Tibial nerve (tissue), 4 donors: ENCODE measurements at places on chromosomes 13 and 19. TPM values are rescaled to one million over a fixed set of nuclear protein-coding genes. Genes with fewer than 3 reads are reported as not detected.

- H3K4me3 ChIP-seq: no peak overlapping the region
- no peak for DNase-seq
- H3K27ac ChIP-seq: no peak overlapping the region
- H3K4me1 ChIP-seq: peaks cover 6% of the 10 kb centered on the region
Measured at GRCh38 chr13:20161275-20161950, 561 bp upstream of the GJA3 start.

DNA sequence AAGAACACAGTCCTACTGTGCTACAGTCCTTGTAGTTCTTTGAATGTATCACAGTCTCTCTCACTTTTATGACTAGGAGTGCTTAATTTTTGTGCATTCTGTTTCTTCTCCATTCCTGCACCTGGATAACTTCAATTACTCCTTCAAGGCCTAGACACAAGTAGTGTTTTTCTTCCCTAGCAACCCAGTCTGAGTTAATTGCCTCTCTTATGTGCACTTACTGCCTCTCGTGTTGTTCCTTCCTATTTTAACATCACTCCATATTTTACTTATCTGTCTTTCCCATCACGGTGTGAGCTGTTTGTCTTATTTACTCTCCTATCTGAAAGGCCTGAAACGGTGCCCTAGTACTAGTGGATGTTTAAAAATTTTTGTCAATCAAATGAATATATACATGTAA lies 101.5 kb downstream of the HS6ST3 start:
- no peaks in the 10 kb centered on the region for H3K36me3 ChIP-seq
- DNase-seq: no peak
- H3K4me1 ChIP-seq: no peaks in the 10 kb centered on the region
- no peaks in the 10 kb centered on the region for H3K27me3 ChIP-seq
- no peak overlapping the region for H3K4me3 ChIP-seq
- H3K27ac ChIP-seq: no peak overlapping the region

DNA sequence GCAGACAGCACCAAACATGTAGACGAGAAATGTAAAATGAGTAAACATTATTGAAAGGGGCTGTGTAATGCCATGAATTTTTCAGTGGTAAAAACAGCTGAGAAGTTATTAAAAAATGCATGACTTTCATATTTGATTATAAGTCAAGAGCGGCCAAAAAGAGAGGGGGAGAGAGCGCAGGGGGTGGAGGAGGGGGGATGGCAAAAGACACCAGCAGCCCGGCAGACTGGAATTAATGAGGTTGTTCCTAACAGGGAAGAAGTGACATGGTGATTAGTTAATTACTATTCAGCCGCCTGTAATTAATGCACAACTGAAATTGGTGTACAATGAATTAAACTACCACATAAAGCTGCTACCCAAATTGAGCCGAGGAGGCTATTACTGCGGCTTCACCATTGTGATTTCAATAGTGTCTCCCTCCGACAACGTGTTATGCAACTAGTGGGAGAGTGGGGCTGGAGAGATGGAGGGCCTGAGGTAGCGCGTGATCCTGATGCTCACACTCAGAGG lies 89.1 kb upstream of the VSTM2B start:
- H3K4me1 ChIP-seq: no peaks in the 10 kb centered on the region
- H3K36me3 ChIP-seq: no peaks in the 10 kb centered on the region
- DNase-seq: no peak
- H3K27ac ChIP-seq: no peak overlapping the region
- no peaks in the 10 kb centered on the region for H3K27me3 ChIP-seq
- no peak overlapping the region for H3K4me3 ChIP-seq

DNA sequence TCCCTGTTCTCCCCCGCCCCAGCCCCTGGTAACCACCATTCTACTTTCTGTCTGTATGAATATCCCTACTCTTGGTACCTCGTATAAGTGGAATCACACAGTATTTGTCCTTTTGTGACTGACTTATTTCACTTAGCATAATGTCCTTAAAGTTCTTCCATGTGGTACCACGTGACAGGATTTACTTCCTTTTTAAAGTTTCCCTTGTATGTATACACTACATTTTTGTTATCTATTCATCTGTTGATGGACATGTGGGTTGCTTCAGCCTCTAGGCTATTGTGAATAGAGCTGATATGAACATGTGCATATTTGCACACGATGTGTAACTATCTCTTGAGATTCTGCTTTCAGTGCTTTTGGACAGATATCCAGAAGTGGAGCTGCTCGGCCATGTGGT lies 59.6 kb upstream of the GJB6 start:
- no peaks in the 10 kb centered on the region for H3K27me3 ChIP-seq
- H3K4me1 ChIP-seq: no peaks in the 10 kb centered on the region
- H3K4me3 ChIP-seq: no peak overlapping the region

GRCh38 chr19:38868551-38868950 lies 9.5 kb downstream of the RINL start:
- no peaks in the 10 kb centered on the region for H3K36me3 ChIP-seq
- peaks cover 10% of the 10 kb centered on the region for H3K4me1 ChIP-seq
- H3K4me3 ChIP-seq: no peak overlapping the region

DNA sequence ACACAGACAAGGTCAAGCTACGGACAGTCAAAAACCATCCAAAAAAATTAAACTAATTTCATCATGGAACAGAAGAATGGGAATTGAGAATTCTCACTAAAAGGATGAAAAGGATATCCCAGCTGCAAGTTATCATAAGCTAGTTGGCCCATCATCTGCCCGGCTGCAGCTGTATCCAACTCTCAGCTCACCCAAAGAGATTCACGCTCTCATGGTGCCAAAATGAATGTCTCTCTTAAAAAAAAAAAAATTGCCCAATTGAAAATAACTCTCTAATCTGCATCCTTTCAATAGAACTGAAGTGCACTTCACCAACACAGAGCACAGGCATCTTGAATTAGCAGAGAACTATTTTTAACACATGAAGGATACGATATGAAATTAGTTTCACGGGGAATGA lies 20.0 kb downstream of the ENOX1 start:
- H3K36me3 ChIP-seq: no peaks in the 10 kb centered on the region
- H3K27me3 ChIP-seq: no peaks in the 10 kb centered on the region
- no peak overlapping the region for H3K27ac ChIP-seq
- H3K4me3 ChIP-seq: no peak overlapping the region
- DNase-seq: no peak

DNA sequence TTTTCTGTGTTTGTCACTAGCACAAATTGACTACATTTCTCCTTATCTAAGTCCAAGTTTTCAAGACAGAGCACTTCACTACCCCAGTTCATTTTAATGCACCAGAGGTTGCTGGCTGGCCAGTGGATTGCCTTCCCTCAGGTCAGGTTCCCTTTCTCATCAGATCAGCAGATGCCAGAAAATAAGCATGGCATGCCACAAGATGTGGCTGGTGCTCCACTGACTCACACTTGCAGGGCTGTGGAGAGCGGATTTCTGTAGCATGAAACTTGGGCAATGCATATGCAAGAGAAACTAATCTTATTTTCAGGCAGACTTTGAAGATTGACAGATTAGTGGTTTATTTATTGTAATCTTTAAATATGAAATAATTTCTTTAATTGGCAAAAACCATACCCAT lies 79.5 kb downstream of the RUBCNL start:
- H3K27ac ChIP-seq: no peak overlapping the region
- no peak for DNase-seq

DNA sequence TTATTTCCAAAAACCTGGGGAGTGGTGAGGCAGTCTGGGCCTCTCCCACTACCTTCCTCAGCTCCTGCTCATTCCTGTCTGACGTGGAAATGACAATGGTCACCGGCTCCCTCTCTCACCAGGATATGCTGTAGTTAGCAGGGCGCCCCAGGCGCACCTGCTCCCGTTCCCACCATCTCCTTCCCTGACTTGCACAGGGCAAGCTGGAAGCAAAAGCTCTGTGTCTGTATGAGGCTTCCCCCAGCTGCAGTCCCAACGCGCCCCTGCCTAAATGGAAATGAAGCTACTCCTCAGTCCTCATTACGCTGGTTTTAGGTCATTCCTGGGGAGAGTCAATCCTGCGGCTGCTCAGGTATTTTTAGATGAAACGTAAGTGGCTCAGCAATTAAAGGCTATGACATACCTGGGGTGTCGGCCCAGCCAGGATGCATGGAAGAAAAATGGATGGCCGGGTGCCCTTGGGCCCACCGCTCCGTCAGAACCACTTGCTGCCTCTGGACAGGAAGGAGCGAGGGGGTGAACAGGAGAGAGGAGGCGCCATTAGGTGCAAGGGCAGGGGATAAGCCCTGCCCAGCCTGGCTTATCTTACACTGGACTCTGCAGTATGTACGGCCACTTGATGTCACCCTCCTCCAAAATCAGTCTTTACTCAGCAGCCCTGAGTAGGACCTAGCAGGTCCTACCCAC lies 32.4 kb downstream of the DHRS12 start:
- H3K27ac ChIP-seq: peak overlapping the region; percentile 84
- H3K4me1 ChIP-seq: peaks cover 21% of the 10 kb centered on the region
- no peaks in the 10 kb centered on the region for H3K36me3 ChIP-seq
- no peaks in the 10 kb centered on the region for H3K27me3 ChIP-seq
- DNase-seq: no peak

- no peak overlapping the region for H3K4me3 ChIP-seq
- no peaks in the 10 kb centered on the region for H3K27me3 ChIP-seq
- no peak overlapping the region for H3K27ac ChIP-seq
- H3K4me1 ChIP-seq: peaks cover 30% of the 10 kb centered on the region
Measured at GRCh38 chr13:46569456-46569855, 16.5 kb downstream of the LRCH1 start.

- H3K27me3 ChIP-seq: no peaks in the 10 kb centered on the region
- peak; percentile 53 for DNase-seq
- peaks cover 22% of the 10 kb centered on the region for H3K36me3 ChIP-seq
- H3K4me1 ChIP-seq: peaks cover 43% of the 10 kb centered on the region
- peak overlapping the region; percentile 38 for H3K27ac ChIP-seq
Measured at GRCh38 chr19:2775556-2776430, 7.3 kb downstream of the SGTA start.

DNA sequence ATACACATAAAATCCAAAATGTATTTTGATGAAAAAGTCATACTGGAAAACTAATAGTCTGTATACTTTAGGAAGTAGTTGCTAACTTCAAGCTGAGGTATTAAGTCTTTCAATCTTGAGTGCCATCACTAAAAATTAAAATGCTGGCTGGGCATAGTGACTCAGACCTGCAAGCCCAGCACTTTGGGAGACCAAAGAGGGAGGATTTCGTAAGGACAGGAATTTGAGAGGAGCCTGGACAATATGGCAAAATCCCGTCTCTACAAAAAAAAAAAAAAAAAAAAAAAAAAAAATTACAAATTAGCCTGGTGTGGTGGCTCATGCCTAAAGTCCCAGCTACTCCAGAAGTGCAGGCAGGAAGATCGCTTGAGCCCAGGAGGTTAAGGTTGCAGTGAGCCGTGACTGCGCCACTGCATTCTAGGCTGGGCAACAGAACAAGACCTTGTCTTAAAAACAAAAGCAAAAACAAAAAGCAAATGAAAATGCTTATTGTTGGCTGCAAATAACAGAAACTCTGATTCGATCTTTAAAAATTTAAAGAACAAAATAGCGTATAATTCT lies 1994.2 kb upstream of the PCDH20 start:
- H3K4me3 ChIP-seq: no peak overlapping the region
- H3K4me1 ChIP-seq: no peaks in the 10 kb centered on the region
- H3K27me3 ChIP-seq: no peaks in the 10 kb centered on the region
- H3K36me3 ChIP-seq: no peaks in the 10 kb centered on the region
- no peak for DNase-seq

- no peak overlapping the region for H3K4me3 ChIP-seq
- no peaks in the 10 kb centered on the region for H3K36me3 ChIP-seq
- peak overlapping the region; percentile 90 for H3K27ac ChIP-seq
- peak; percentile 75 for DNase-seq
Measured at GRCh38 chr19:1243768-1244692, 2.5 kb downstream of the ATP5F1D start.

DNA sequence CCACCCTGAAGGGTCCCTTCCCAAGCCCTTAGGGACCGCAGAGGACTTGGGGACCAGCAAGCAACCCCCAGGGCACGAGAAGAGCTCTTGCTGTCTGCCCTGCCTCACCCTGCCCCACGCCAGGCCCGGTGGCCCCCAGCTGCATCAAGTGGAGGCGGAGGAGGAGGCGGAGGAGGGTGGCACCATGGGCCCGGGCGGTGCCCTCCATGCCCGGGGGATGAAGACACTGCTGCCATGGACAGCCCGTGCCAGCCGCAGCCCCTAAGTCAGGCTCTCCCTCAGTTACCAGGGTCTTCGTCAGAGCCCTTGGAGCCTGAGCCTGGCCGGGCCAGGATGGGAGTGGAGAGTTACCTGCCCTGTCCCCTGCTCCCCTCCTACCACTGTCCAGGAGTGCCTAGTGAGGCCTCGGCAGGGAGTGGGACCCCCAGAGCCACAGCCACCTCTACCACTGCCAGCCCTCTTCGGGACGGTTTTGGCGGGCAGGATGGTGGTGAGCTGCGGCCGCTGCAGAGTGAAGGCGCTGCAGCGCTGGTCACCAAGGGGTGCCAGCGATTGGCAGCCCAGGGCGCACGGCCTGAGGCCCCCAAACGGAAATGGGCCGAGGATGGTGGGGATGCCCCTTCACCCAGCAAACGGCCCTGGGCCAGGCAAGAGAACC lies 1.5 kb downstream of the EGLN2 start:
- no peaks in the 10 kb centered on the region for H3K27me3 ChIP-seq
- H3K36me3 ChIP-seq: no peaks in the 10 kb centered on the region
- peak overlapping the region; percentile 97 for H3K27ac ChIP-seq
- H3K4me1 ChIP-seq: peaks cover 55% of the 10 kb centered on the region

DNA sequence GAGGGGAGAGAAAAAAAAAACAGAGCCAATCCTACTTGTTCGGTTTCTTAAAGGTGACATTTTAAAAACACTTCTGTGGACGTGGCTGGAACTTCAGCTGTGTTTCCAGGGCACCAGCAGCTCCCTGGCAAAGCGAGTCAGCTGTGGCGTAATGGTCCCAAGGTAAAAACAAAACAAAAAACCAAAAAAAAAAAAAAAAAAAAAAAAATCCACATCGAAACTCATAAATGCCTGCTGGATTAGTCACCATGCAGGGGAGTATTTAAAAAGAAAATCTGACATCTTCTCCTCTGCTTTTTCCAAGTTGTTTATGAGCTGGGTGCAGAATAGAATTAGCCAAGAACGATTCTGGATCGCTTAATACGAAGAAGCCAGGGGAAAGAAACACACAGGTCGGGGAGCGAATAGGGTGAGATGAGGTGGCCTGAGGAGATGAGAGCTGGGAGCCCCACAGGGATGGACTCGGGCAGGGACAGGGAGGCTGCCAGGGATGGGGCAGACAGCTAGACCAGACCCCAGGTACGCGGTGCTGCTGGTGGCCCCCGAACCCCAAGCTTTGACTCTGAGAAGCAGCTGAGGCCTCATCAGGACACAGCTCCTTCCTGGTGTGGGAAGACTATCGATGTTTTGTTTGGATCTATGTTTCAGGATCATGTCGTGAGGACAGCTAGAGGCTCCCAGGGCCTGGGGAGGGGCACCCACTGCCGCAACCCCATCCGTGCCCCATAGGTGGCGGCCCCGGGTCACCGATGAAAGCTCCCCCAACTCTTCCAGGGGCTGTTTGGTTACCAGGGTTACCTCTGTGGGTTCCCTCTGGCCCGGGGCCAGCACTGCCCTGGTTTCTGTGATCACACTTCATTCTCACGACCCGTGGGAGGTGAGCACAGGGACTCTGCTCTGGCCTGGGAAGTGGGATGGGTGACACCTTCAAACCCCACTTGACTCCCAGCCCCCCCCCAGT lies 3.1 kb upstream of the CTXN1 start:
- peak; percentile 53 for DNase-seq
- peak overlapping the region; percentile 54 for H3K27ac ChIP-seq
- H3K4me3 ChIP-seq: peak overlapping the region; percentile 23
- H3K4me1 ChIP-seq: peaks cover 27% of the 10 kb centered on the region

SEMA6B gene
- total RNA-seq: 2.4 TPM

LILRA6 gene
- total RNA-seq: 10.2 TPM

HIPK4 gene
- 0.60 TPM for total RNA-seq

CDC37 gene
- total RNA-seq: 165 TPM

CBY2 gene
- total RNA-seq: not detected

LILRB2 gene
- total RNA-seq: 8.4 TPM
